A549 treated with RU486 at 1 μM for 4 hours (cell line): ENCODE measurements at places on chromosomes 5 and 9. TPM values are rescaled to one million over a fixed set of nuclear protein-coding genes. Genes with fewer than 3 reads are reported as not detected.

The GPR151 gene
- not detected in 5 replicates for total RNA-seq

The OR5C1 gene
- total RNA-seq: not detected in 5 replicates

The CDC25C gene
- 10.7 to 12.9 TPM (median 11.2 TPM) in 5 replicates for total RNA-seq

The FEM1C gene
- total RNA-seq: 2.9 to 7.5 TPM (median 7.0 TPM) in 5 replicates

The GCNT4 gene
- total RNA-seq: 0.24 to 0.56 TPM (median 0.46 TPM) in 5 replicates

The PCDHGA11 gene
- total RNA-seq: 0.06 TPM in 1 of 5 replicates, not detected in the others

The BICD2 gene
- 23.4 to 35.0 TPM (median 33.8 TPM) in 5 replicates for total RNA-seq

The SCAMP1 gene
- 13.7 to 30.2 TPM (median 27.3 TPM) in 5 replicates for total RNA-seq

The FBP2 gene
- 0.07 TPM in 1 of 5 replicates, not detected in the others for total RNA-seq

The IZUMO3 gene
- total RNA-seq: not detected in 5 replicates

The FGFR4 gene
- total RNA-seq: 15.9 to 24.1 TPM (median 23.2 TPM) in 5 replicates

The NPM1 gene
- total RNA-seq: 3,249 to 4,772 TPM (median 3,645 TPM) in 5 replicates

The UAP1L1 gene
- total RNA-seq: 9.3 to 14.6 TPM (median 11.2 TPM) in 5 replicates

The CCDC180 gene
- total RNA-seq: 0.37 to 1.2 TPM (median 0.57 TPM) in 5 replicates

The FANCG gene
- 34.3 to 57.5 TPM (median 54.2 TPM) in 5 replicates for total RNA-seq

The CRHBP gene
- 0.05 to 0.42 TPM (median 0.21 TPM) in 3 of 5 replicates, not detected in the others for total RNA-seq
